ENCODE measurements at places on chromosomes 16 and 17.

GRCh38 chr17:17763136-17763535 lies 73.7 kb downstream of the SREBF1 start:
- no peak for DNase-seq

DNA sequence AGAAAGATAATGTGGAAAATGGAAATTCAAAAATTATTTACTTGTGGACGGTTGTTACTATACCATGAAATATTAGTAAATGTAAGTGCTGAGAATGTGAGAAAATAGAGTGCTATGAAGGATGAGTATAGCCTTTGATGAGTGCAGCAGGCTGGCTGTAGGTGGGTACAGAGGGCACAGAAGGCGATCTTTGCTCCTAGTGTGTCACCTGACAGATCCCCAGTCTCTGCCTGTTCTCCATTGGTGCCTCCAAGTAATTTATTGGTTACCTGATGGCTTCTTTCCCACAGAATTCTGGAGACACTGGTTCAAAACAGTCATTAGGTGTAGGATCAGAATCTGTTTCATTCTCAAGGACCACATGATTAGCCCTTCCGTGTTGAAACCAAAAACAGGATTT lies 28.9 kb downstream of the ABCA9 start:
- no peak for DNase-seq

- no peak for DNase-seq
These were observed 99.9 kb downstream of the SDK2 start for GRCh38 chr17:73544333-73544732.

DNA sequence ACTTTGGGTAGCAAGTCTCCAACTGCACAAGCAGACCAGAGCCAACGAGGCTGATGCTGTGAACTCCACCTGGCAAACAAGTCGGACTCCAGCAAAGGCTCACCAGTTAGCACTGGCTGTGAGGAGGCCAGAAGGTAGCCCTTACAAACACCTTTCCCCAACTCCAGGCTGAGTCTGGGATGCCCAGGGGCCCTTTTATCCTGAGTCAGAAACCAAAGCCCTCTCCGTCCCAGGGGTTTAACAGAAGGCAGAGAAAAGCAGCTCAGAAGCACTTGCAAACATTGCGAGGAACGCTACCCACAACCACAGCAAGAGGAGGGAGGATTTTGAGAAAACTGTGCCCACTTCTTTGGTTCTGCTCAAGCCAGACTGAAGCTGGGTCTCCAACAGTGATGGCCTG lies 25.0 kb downstream of the CUEDC1 start:
- no peak for DNase-seq

All from stimulated activated CD4-positive, alpha-beta T cell treated with anti-CD3 and anti-CD28 coated beads, TNF-alpha, amount 100 ng/mL, for 1 hour (primary cell).